ENCODE measurements at places on chromosomes 7 and 10.

DNA sequence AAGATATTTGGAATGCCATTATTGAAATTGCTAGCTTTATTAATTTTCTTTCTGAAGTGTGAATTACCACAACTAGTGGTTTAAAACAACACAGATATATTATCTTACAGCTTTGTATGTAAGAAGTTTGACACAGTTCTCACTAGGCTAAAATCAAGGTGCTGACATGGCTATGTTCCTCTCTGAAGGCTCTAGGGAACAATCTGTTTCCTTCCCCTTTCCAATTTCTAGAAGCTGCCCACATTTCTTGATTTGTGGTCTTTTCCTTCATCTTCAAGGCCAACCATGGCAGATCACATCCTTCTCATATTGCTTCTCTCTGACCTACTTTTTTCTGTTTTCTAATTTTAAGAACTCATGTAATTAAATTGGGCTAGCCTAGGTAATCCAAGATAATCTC, 43.3 kb upstream of the SLC26A3 start:
- DNase-seq: no peak

DNA sequence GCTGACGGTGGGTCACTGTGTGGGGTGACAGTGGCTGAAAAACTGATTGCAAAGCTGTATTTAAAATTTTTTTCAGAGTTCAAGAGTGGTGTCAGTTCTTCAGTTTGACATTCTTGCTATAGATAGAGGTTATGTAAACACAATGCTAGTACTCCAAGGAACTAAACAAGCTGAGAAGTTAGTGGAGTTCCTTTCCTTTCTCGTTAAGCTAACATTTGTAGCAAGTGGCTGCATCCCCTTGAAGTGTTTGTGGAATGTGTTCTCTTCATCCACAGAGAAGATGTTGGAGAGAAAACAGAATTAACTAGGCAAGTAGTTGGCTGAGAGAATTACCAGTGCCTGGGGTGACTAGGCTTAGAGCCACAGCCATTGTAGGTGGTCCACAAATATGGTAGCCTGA, 15.8 kb downstream of the CCNY start:
- no peak for DNase-seq

- DNase-seq: no peak
Observed at GRCh38 chr7:17679458-17679857, 260.8 kb downstream of the SNX13 start.

DNA sequence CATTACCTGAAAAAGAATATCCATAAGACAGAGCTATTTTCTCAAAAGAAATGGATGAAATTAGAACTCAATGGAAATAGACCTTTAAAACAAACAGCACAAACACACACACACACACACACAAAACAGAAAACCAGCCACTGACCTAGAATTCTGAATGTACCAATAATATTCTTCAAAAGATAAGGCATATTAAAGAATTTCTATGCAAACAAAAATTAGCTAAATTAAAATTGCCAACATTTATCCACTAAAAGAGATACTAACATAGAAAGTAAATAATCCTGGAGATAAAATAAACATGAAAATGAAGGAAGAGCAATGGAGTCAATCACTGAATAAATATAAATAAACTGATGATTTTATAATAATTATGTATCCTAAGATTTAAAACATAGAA, 431.2 kb downstream of the SH2D4B start:
- no peak for DNase-seq

GRCh38 chr10:96541921-96542320, 28.2 kb upstream of the TLL2 start:
- peak; percentile 29 for DNase-seq

GRCh38 chr7:2613098-2613930, 18.5 kb upstream of the TTYH3 start:
- DNase-seq: no peak

- DNase-seq: no peak
Observed at GRCh38 chr7:158966780-158967390, 110.5 kb downstream of the DYNC2I1 start.

DNA sequence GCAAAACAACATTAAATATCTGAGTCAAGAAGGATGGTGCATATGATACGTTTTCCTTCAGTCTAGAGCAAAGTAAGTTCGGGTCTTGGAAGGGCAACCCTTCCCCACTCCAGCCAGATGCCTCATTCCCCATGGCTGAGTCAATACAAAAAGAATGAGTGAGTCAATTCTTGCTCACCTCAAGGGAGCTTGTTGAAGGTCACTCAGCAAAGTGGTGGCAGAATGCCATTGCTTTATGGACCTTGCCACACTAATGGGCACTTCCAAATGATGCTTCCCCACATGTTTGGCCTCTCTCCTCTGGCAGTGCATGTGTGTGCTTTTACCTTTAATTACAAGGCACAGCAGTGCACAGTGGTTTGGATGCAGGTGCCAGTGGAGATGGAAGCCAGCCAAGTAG, 296.5 kb downstream of the SORCS3 start:
- peak; percentile 79 for DNase-seq

DNA sequence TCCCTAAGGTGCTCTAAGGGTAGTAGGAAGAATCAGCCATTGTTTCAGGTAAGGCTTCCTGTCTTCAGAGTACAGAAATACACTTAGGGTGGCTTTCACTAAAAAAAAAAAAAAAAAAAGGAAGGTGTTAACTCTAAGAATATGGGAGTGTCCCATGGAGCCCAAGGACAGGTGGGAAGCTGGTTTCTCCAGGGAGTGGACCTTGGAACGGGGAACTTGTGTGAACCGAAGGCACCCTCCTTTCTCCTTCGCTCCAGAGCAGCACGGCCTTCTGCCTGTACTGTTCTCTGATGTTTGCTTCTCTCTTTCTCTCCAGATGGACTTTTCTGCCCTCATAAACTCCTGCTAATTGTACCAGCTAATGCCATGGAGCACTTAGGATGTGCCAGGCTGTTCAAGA, 6.2 kb downstream of the OPALIN start:
- DNase-seq: no peak

All from bronchial epithelial cell (primary cell).